Activated CD8-positive, alpha-beta memory T cell treated with anti-CD3 and anti-CD28 coated beads for 4 hours (primary cell): ENCODE measurements at places on chromosomes 11 and 22.

GRCh38 chr11:102205805-102206204 lies 95.6 kb downstream of the YAP1 start:
- no peak for DNase-seq

- no peak for DNase-seq
Observed at GRCh38 chr11:3052567-3052966, 4.7 kb downstream of the CARS1 start.

- DNase-seq, result no peak
Observed at GRCh38 chr22:46104881-46105493, 45.3 kb upstream of the PPARA start.

GRCh38 chr11:122317305-122317704 lies 201.3 kb upstream of the BLID start:
- DNase-seq, result no peak

DNA sequence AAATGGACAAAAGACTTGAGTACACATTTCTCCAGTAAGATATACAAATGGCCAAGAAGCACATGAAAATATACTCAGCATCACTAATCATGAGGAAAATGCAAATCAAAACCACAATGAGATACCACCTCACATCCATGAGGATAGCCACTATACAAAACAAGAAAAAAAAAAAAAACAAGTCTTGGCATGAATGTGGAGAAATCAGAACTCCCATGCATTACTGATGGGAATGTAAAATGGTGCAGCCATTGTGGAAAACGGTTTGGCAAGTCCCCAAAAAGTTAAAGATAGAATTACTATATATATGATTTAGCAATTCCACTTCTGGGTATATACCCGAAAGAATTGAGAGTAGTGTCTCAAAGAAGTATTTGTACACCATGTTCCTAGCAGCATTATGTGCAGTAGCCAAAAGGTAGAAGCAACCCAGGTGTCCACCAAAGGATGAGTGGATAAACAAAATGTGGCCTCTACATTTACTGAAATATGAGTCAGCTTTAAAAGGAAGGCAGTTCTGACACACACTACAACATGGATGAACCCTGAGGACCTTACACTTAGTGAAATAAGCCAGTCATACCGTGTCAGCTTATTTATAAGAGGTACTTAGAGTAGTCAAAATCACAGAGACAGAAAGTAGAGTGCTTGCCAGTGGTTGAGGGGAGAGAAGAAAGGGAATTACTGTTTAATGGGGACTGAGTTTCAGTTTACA lies 146.3 kb downstream of the WNT7B start:
- DNase-seq, result no peak

- no peak for DNase-seq
Observed at GRCh38 chr22:50612528-50613221, 12.1 kb downstream of the MAPK8IP2 start.
